ENCODE measurements at places on chromosomes 6 and 20.

- DNase-seq, result no peak
Measured at GRCh38 chr6:100566563-100566962, 101.8 kb upstream of the SIM1 start.

DNA sequence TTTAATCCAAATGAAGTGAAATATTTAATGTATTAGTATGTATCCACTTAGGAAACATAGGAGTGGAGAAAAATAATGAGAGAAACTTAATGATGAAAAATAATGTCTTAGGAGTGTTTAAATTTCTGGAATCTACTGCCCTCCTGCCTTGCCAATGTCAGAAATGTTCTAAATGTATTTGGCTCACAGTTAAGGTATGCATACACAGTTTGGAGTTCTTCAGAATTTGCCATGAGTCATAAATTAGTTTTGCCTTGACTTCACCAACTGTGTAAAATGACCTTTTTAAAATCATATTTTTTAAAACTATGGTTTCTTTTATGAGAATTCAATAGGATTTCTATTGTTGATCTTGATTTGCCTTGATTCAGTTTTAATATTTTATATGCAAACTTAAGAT lies 191.7 kb upstream of the HSF2 start:
- DNase-seq, result no peak

DNA sequence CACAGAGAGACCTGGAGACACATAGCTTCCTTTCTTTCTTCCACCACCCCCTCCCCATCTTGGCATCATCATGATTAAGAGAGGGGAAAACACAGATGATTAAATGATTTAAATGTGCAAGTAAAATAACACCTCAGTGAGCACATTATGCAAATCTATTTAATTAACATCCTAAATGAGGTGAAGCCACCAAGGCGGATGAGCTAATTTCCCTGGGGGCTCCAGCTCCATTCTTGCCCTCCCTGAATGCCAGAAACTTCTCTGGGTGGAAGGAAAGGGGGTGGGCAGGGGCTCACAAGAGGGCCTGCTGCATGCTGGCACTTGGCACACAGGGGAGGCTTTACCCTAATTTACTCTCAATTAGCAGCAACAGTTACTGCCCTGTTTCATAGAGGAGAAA lies 32.5 kb upstream of the TGM2 start:
- no peak for DNase-seq

DNA sequence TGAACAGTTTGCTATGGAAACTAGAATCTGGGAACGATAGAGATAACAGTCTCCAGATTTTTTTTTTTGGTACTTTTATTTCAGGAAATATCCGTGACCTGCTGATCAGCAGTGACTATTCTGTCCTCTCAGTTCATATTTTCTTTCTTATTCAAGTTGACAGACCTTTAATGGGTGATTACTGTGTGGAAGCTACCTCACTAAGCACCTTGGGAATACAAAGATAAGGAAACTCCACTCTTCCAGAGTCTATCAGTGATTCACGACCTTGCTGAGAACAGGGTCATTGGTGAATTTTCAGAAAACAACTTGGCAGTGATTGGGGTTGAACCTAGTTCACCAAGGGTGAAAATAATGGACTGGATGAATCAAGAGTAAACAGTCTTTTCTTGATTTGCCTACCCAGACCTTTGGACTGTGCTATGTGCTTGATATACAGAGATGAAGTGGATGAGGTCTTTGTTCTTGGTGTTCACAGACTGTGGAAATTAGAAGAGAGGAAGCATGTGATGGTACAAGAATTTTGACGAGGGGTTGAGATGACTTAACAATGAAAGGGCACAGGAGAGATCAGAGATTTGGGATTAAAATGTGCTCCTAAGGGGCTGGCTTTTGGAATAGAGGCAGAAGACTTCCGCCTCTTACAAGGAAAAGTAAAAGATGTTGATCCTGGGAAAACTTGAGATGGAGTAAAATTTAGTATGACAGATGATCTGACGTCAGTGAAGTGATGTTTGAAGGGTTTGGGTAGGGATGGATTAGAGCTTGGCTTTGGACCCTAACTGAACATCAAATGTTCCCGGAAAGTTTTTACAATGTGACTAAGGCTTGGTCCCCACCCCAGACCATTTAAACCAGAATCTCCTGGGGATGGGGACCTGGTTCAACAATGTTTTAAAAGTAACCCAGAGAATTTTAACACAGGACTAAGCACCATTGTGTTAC lies 1.2 kb downstream of the KAT14 start:
- no peak for DNase-seq

GRCh38 chr6:116847227-116847626 lies 18.3 kb upstream of the GPRC6A start:
- no peak for DNase-seq

DNA sequence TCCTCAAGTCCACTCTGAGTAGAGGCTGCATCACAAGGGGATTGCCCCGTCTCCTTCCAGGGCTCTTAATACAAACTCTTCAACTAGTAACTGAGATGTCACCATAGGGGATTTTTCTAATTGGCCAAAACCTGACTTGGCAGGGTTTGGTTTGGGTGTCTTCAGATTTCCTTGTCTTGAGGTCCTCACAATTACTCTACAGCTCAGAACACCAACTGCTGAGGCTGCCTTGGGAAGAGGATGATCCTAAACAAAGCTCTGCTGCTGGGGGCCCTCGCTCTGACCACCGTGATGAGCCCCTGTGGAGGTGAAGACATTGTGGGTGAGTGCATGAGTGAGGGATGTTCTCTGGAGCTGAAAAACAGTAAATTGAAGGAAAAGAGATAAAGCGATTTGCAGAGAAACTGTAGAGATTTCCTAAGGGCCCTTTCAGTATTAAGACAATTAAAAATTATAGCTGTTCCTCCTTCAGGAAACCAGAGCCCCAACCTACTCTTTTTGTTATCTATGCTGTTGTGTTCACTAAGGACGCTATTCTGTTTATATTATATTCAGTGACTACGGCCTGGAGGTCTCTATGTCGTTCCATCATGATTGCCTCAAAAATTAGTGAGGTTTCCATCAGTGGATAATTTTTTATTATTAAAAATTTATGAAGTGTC lies at the start of gene HLA-DQA1:
Gene HLA-DQA1 (plus strand): TSS at position 188 of the 662 bp plus-strand sequence. CDS start 53 bp downstream, at position 241.
- no peak for DNase-seq

DNA sequence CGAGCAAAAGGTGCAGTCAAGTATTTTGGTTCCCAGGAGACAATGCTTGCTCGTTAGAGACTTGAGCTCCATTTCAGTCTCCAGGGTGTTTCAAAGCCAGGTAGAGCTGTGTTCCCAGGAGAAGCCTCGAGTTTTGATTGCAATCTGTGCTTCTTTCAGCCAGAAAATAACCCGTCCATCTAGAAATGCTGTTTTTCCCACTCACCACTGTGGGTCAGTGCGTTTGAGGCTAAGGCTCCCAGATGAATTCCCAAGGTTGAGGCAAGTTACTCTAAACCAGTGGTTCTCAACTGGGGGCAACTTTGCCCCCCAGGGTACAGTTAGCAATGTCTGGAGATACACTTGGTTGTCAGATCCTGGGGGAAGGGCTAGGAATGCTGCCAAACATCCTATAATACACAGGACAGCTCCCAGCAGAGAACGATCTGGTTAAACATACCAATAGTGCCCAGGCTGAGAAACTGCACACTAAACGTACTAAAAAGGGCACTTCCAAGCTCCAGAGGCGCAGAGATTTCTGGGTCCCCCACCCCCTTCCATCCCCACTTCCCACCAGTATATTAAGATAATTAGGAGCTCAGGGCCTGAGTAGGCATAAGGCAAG lies 13.8 kb downstream of the BMP7 start:
- DNase-seq, result no peak

DNA sequence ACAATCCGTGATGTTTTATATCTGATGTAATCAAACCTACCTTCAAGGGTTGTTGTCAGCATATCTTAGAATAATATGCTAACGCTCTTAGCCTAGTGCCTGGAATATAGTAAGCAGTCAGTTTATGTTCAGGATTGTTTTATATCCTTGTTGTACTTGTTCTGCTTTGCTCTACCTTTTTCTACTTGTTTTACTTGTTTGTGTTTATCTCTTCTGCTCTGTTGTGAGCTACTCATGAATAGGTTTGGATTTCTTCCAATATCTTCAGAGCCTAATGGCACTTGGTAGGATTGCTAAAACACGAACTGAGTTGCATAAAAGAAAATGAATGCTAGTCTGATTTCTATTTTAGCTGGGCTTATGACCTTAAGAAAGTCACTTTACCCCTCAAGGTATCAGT lies 40.1 kb downstream of the DNAH8 start:
- no peak for DNase-seq

DNA sequence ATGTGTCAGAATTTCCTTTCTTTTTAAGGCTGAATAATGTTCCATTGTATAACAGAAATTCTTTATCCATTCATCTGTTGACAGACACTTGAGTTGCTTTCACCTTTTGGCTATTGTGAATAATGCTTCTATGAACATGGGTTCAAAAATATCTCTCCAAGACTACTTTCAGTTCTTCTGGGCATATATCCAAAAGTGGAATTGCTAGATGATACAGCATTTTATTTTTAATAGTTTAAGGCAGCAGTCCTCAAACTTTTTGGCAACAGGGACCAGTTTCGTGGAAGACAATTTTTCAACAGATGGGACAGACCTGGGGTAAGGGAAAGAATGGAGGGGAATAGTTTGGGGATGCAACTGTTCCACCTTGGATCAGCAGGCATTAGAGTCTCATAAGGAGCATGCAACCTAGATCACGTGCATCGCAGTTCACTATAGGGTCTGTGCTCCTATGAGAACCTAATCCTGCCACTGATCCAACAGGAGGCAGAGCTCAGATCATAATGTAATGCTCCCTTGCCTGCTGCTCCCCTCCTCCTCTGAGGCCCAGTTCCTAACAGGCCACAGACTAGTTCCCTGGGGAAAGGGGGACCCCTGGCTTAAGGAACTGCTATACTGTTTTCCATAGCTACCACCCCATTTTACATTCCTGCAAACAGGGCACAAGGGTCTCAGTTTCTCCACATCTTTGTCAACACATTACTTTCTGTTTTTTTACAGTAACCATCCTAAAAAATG lies 239.9 kb upstream of the RNF217 start:
- DNase-seq, result no peak

GRCh38 chr20:5737619-5737953 lies 12.6 kb upstream of the SHLD1 start:
- DNase-seq, result no peak

- DNase-seq, result no peak
Measured at GRCh38 chr20:47296950-47297349, 59.5 kb downstream of the ZMYND8 start.

DNA sequence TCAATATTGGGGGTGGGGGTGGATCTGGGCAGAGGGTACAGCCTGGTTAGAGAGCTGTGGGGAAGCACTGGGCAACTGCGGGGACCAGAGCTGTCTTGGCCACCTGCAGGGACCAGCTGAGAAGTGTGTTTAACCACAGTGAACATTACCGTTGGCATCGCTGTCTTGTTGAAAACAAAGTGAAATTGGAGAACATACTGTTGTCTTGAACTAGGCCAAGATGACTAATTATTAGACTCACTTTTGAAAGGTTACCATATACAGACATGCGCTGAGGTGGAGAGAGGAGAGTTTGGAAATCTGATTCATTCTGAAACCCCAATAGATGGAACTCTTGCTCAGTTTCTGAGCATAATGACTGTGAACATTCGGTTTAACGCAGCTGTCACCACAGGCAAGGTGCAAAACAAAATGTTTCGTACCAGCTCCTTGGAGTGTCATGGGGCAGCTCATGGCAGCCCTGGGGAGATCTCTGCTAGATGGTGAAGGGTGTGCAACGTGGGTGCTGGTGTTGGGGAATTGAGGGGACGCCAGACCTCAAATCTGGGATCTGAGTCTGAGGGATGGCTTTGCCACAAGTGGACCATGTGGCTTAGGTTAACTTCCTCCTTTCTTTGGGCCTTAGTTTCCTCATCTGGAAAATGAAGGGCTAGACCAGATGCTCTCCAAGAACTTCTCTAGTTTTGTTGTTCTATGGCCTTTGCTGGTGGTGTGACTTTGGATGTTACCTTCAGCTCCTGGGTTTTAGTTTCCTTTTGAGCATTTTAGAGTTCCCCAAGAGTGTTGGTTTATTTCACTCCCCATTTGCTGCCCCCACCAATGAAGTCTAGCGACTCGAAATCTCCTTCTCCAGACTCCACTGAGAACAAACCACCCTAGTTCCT lies 24.6 kb upstream of the GTSF1L start:
- no peak for DNase-seq

- DNase-seq, result no peak
Measured at GRCh38 chr6:37517411-37517812, 17.7 kb upstream of the CCDC167 start.

DNA sequence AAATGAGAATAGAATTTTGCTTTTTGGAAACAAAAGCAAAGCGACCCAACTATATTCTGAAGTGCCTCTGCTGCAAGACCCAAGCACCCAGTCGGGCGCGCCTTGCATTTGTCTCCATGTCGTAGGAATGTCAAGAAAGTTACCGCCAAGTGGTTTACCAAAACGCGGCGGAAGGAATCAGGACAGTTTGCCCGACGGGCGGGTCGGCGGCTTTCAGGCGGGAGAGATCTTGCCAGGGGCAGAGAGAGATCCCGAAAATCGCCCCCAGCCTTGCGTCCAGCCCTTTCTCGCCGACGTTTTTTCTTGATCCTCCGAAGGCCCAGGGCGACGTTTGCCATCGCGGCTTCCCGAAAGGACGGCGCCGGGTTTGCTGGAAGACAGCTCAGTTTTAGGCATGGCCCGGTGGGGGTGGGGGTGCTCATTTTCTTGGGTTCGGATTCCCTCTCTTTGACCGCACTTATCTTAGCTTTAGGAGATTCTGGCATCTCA lies 4.0 kb upstream of the LIN28B start:
- no peak for DNase-seq

DNA sequence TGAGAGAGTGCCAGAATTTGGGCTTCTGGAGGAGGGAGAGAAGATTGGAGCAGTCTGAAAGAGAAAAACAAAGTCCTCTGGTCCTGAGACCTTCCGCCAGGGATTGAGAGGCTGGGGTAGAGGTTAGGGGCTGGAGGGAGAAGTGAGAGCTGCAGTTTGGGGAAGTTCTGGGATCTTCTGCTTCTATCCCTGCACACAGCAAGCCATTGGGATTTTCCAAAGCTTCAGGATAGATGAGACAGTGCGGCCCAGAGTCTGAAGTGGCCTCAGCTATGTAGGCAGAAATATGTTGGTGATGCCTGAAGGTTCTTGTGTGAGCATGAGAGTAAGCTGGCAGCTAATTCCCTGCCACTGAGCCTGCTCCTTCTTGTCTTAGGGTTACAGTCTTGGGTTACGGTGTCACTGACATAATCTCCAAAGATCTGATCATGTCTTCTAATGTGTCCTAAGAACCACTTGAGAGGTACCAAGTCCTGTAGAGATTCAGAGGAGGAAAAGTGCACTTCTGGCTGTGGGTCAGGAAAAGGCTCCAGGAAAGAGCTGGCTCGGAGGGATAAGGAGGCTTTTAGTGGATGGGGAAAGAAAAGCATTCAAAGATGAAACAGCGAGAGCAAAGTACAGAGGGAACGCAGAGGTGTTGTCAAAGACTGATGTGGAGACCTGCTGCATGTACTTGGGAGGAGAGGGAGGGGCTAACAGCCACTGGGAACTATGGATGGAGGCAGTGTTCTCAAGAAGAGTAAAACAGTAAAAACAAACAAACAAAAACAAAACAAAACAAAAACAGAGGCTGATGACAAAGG lies 131.1 kb upstream of the MYLIP start:
- DNase-seq, result no peak

GRCh38 chr6:2917801-2918445 lies 14.8 kb upstream of the SERPINB9 start:
- DNase-seq, result no peak

All from progenitor cell of endocrine pancreas (in vitro differentiated cells).